ENCODE measurements at places on chromosomes 3 and 15.
A peak's percentile ranks its signal among the peaks of the same experiment; 100 is the strongest.

DNA sequence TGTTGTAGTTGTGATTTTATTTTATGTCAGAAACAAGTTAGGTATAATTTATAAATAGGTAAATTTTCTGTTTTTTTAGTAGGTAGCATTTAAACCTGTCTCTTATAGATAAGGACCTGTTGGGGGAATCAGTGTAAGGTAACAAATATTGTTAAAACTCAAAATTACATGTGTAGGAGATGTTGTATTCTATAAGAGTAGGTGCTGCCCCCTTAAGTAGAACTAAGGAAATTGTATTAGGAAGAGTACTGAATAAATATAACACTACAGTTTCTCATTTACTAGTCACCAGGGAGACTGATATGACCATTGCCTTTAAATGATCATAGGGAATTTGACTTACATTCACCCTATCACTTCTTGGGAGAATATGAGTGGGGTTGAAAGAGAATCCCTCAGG, 31.2 kb downstream of the SLC25A36 start:
- no peaks in the 10 kb centered on the region for H3K27me3 ChIP-seq
- no peak overlapping the region for H3K4me3 ChIP-seq
- no peak overlapping the region for H3K27ac ChIP-seq

- peaks cover 34% of the 10 kb centered on the region for H3K27me3 ChIP-seq
- no peaks in the 10 kb centered on the region for H3K36me3 ChIP-seq
- peaks cover 17% of the 10 kb centered on the region for H3K4me1 ChIP-seq
- no peak overlapping the region for H3K27ac ChIP-seq
- peak overlapping the region; percentile 8 for H3K4me3 ChIP-seq
These were observed 517.3 kb downstream of the MECOM start for GRCh38 chr3:169146179-169146665.

DNA sequence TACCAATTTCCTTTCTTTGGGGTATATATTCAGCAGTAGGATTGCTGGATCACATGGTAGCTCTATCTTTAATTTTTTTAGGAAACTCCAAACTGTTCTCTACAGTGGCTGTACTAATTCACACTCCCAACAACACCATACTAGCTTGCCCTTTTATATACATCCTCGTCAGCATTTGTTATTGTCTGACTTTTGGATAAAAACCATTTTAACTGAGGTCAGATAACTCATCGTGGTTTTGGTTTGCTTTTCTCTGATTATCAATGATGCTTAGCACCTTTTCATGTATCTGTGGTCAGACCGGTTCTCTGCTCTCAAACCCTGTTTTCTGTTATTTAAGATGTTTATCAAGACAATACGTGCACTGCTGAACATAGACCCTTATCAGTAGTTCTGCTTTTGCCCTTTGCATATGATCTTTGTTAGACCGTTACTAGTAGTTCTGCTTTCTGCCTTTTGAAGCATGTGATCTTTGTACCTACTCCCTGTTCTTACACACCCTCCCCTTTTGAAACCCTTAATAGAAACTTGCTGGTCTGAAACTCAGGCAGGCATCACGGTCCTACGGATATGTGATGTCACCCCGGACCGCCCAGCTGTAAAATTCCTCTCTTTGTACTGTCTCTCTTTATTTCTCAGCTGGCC, 474.3 kb downstream of the RSL24D1 start:
- H3K4me1 ChIP-seq, result no peaks in the 10 kb centered on the region
- DNase-seq, result no peak
- H3K27me3 ChIP-seq, result no peaks in the 10 kb centered on the region
- no peak overlapping the region for H3K4me3 ChIP-seq

DNA sequence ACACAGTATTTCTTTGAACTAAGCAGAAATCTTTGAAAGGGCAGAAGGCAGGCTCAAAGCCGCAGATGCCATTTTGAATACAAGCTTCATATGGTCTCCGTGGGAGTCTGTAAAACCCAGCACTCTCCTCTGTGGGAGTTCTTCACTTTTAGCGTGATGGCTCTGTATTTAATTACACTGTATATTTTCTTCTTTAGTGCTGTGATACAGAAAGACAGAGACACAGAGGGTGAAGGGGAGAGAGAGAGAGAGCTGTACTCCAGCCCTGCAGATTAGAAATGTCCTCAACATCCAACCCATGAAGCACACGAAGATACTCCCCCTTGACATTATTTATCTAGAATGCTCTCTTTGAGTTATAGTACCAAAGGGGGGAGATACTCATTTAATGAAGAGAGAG, 752.6 kb upstream of the NR2F2 start:
- no peaks in the 10 kb centered on the region for H3K36me3 ChIP-seq
- no peaks in the 10 kb centered on the region for H3K4me1 ChIP-seq
- H3K27me3 ChIP-seq, result no peaks in the 10 kb centered on the region
- DNase-seq, result no peak

DNA sequence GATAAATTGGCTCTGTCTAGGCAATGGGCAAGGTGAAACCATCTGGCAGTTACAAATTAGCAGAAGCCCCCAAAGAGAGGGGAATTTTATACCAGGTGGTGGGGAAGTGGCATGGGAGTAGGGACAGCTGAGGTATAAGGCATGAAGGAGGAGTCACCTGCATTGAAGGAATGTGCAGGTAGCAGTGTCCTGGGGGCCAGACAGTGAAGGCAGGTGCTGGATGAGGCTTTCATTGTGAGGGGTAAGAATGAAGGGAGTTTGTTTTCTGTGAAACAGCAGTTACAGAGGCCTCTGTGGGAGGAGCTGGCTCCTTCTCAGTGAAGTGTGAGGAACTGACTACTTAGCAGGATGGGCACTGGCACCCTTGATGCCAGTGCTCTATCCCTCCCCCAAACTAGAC, 19.1 kb upstream of the PXYLP1 start:
- H3K27me3 ChIP-seq, result no peaks in the 10 kb centered on the region
- no peak overlapping the region for H3K27ac ChIP-seq
- H3K4me1 ChIP-seq, result no peaks in the 10 kb centered on the region
- H3K4me3 ChIP-seq, result no peak overlapping the region
- H3K36me3 ChIP-seq, result no peaks in the 10 kb centered on the region

DNA sequence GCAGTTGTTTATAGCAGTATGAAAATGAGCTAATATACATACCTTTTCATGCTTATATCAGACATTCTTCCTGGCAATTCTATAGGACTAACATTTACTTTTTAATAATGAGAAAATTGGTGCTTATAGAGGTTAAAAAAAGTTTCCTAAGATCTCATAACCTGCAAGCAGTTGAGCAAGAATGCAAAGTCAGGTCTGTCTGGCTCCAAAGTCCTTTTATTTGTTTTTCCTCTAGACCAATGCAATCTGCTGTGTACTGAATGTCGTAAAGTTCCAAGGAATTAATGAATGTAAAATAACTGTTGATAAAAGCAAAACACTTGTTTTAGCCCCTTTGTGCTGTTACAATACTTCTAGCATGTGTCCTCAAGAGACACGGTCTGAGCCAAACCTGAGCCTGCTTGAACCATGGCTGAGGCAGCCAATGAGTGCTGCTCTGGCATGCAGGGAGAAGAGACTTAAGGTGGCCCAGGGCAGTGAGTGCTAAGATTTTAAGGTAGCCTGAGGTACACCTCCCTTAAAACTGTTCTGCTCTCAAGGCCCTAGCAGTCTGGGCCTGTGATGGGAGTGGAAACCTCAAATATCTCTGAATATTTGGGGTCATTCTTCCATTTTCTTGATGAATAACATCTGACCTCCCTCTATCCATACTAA, 555.1 kb upstream of the NAALADL2 start:
- no peaks in the 10 kb centered on the region for H3K4me1 ChIP-seq
- H3K36me3 ChIP-seq, result no peaks in the 10 kb centered on the region
- no peaks in the 10 kb centered on the region for H3K27me3 ChIP-seq
- H3K4me3 ChIP-seq, result no peak overlapping the region
- no peak overlapping the region for H3K27ac ChIP-seq

GRCh38 chr15:70033109-70033508, 64.6 kb downstream of the TLE3 start:
- H3K27ac ChIP-seq, result no peak overlapping the region
- no peaks in the 10 kb centered on the region for H3K4me1 ChIP-seq
- no peak for DNase-seq
- no peak overlapping the region for H3K4me3 ChIP-seq

DNA sequence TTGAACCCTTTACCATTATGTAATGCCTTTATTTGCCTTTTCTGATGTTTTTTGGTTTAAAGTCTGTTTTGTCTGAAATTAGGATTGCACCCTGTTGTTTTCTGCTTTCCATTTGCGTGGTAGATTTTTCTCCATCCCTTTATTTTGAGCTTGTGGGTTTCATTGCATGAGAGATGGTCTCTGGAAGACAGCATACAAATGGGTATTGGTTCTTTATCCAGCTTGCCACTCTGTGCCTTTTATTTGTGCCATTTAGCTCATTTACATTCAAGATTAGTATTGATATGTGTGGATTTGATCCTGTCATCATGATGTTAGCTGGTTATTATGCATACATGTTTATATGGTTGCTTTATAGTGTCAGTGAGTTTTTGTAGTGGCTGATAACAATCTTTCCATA, 318.7 kb upstream of the PPP2R3A start:
- H3K36me3 ChIP-seq, result no peaks in the 10 kb centered on the region
- H3K4me1 ChIP-seq, result no peaks in the 10 kb centered on the region
- H3K27ac ChIP-seq, result no peak overlapping the region
- H3K27me3 ChIP-seq, result no peaks in the 10 kb centered on the region
- H3K4me3 ChIP-seq, result no peak overlapping the region

DNA sequence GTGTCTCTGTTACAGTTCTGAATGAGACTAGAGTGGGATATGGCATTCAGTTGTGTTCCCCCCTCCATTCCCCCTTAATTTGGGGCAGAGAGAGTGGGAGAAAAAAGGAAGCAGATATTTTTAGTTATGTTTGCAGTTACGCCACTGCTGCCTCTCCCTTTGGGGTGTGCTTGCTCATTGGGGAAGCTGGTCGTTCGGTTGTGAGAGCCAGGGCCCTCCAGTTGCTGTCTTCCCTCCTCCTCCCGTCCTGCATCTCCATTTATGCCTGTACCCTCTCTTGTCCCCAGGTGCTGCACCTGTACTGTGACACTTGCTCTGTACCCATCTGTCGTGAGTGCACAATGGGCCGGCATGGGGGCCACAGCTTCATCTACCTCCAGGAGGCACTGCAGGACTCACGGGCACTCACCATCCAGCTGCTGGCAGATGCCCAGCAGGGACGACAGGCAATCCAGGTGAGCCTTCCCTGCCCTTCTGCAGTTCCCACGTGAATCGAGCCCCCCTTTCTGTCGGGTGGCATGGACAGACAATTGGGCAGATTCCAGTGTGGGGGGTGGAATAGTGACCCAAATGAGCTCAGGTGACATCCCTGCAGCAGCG, 55.8 kb downstream of the TRIM71 start:
- H3K36me3 ChIP-seq, result no peaks in the 10 kb centered on the region
- H3K27me3 ChIP-seq, result no peaks in the 10 kb centered on the region
- H3K4me3 ChIP-seq, result no peak overlapping the region
- no peak overlapping the region for H3K27ac ChIP-seq

DNA sequence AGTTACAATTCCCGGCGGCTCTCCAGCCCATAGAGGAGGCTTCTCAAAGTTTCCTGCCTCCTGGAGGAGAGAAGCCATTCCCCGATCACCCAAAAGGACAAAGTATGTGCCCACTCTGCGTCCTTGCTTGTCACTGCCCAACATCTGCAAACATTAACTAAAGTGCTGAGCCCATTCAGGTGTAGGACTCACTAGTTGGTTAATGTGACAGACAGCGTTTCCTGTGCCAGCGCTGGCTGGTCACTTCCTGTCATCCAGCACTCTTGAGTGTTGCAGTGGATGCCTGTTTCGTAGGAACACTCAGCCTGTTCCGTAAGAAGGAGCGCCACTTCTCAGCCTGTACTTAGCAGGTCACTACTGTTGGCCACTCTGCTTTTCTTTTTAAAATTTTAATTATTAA, 100.3 kb downstream of the APBA2 start:
- no peak overlapping the region for H3K4me3 ChIP-seq
- H3K4me1 ChIP-seq, result peaks cover 10% of the 10 kb centered on the region
- H3K27me3 ChIP-seq, result no peaks in the 10 kb centered on the region
- no peak overlapping the region for H3K27ac ChIP-seq

DNA sequence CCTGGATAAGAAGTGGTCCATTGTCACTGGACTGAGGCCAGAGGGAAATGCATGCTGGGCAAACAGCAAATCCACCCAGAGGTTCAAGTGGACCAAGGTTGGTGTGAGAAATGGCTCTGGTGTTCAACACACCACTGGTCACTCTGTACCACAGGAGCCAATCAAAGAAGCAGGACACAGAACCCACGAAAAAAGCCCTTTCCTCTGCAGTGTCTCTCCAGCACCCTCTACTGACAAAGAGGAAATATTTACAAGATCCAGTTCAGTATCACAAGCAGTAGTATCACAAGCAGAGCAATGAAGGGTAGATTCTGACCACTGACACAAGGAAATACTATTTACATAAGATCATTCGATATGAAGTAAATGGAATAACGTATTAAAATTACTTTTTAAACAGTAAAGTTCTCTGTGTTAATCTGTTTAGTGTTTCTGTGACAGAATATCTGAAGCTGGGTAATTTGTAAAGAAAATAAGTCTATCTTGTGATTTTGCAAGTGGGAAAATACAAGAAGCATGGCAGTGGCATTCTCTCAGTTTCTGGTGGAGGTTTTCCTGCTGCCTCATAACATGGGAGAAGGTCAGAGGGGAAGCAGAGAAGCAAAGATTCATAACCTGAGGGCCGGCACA, 390.7 kb downstream of the EFHB start:
- no peaks in the 10 kb centered on the region for H3K27me3 ChIP-seq
- no peak overlapping the region for H3K27ac ChIP-seq

DNA sequence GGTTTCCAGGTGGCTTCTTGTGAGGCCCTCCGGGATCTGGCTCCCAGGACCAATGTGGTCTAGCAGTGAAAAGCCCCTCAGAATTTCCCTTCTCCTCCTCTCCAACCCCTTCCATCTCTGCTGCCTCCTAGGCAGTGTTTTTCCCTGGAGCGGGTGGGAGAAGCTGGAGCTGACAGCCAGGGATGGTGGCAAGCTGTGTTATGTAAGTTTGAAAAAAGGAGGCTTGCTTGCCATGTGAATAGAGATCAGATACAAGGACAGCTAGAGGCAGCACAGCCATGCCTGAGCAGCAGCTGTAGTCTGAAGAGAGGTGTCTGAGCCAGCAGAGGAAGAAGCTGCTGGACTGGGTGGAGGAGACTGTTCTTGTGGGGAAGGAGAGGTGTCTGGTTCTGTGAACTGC, 20.6 kb downstream of the SNAPC5 start:
- peaks cover 11% of the 10 kb centered on the region for H3K4me1 ChIP-seq
- no peaks in the 10 kb centered on the region for H3K27me3 ChIP-seq
- DNase-seq, result no peak
- H3K4me3 ChIP-seq, result no peak overlapping the region

DNA sequence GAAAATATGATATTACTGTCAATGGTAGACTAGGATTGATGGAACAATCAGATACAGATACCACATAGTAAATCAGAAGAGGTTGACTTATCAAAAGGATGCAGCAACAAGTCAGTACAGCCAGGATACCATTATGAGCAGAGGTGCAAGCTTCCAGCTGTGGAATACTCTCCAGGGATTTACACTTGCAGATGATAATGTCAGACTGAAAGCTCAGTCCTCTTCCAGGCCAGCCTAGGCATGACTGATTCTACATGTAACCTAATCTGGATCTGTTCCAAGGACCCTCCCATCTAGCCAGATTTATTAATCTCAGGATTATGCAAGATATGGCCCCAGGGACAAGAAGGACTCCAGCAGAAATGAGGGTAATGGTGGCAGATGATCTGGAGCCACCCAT, 8.2 kb downstream of the FILIP1L start:
- H3K4me3 ChIP-seq, result no peak overlapping the region
- H3K4me1 ChIP-seq, result no peaks in the 10 kb centered on the region
- H3K27ac ChIP-seq, result no peak overlapping the region
- no peak for DNase-seq
- no peaks in the 10 kb centered on the region for H3K36me3 ChIP-seq

GRCh38 chr15:71219101-71219500, 103.8 kb downstream of the THSD4 start:
- no peaks in the 10 kb centered on the region for H3K27me3 ChIP-seq
- no peak overlapping the region for H3K4me3 ChIP-seq
- no peak for DNase-seq
- no peaks in the 10 kb centered on the region for H3K4me1 ChIP-seq
